ENCODE measurements at places on chromosomes 5 and 9. TPM values are rescaled to one million over a fixed set of nuclear protein-coding genes. Genes with fewer than 3 reads are reported as not detected.
A peak's percentile ranks its signal among the peaks of the same experiment; 100 is the strongest.

- DNase-seq = no peak
These were observed 36.1 kb downstream of the RORB start for GRCh38 chr9:74533253-74533652.

- DNase-seq = peak; percentile 92
These were observed 73.5 kb upstream of the PRSS3 start for GRCh38 chr9:33721674-33722358.

DNA sequence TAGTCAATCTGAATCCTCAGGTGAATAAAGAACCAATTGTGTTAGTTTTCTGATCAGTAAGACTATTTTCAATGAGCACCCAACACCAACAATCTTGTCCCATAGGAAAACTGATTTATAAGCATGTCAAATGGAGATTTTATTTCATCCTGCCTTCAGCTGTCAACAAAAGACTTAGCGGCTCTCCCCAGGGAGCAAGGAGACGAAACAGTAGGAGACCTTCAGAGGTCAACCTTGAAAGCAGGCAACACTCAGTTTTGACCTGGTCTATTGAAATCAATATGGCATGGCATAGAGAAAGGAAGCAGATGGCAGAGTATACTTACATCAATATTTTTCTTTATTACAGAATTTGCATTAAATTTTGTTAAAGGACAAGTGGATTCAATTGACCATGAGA, 34.1 kb downstream of the ZNF622 start:
- DNase-seq = no peak

MARCOL gene
- total RNA-seq = not detected

ANKRD33B gene
- total RNA-seq = 5.9 TPM

CER1 gene
- 4.1 TPM for total RNA-seq

PROB1 gene
- 3.2 TPM for total RNA-seq

LECT2 gene
- total RNA-seq = not detected

GRCh38 chr9:99955606-99956005, 49.2 kb downstream of the STX17 start:
- DNase-seq = no peak

GNAQ gene
- total RNA-seq = 50.4 TPM

- no peak for DNase-seq
These were observed 197.7 kb downstream of the NTRK2 start for GRCh38 chr9:84867186-84867585.

DNA sequence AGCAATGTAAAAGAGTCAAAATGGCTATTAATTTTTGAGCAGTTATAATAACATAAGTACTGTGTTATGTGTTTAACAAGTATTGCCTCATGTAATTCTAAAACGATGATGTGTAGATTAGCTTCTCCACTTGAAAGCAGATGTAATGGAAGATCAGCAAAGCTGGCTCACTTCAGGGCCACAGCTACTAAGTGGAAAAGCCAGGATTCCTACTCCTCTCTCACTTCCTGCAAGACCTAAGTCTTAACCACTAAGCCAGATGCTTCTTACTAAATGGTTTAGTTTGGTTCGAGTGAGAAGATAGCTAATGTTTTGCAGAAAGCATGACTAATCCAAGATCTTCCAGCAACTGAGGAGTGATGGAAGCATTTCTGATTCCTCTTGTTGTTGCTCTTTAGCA, 15.7 kb upstream of the TNC start:
- DNase-seq = no peak

GRCh38 chr9:128103589-128103962, 24.0 kb downstream of the PTGES2 start:
- DNase-seq = no peak

DNA sequence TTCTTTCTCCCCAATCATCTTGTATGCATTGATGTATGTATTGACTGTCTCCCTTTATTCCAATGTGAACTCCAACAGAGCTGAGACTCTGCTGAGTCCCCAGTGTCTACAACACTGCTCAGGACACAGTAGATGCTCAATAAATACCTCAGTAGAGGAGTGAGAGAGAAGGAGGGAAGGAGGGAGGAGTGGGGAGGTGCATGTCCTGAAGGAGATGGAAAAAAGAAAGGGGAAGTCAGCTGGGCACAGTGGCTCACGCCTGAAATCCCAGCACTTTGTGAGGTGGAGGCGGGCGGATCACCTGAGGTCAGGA, 2.9 kb upstream of the PHF2 start:
- no peak for DNase-seq

DNA sequence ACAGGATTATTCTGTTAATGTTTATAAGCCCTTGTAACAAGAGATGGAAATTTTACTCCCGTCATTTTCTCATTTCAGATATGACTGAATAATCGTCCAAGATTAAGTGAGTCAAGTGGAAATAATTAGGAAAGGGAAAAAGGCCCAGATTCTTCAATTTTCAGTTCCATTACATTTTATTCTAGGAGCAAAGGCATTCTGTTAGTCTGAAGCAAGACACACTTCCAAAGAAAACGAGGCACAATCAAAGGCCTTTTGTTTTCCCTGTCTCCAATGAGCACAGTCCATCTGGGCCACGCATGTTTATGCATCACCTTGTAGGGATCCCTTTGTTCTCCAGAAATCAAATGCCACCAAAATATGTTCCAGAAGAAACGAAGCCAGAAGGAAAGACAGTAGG, 382.9 kb upstream of the RFX3 start:
- no peak for DNase-seq

BAG1 gene
- total RNA-seq = 48.2 TPM

- DNase-seq = no peak
These were observed 176.8 kb downstream of the NR2F1-AS1 start for GRCh38 chr5:93404246-93404645.

DNA sequence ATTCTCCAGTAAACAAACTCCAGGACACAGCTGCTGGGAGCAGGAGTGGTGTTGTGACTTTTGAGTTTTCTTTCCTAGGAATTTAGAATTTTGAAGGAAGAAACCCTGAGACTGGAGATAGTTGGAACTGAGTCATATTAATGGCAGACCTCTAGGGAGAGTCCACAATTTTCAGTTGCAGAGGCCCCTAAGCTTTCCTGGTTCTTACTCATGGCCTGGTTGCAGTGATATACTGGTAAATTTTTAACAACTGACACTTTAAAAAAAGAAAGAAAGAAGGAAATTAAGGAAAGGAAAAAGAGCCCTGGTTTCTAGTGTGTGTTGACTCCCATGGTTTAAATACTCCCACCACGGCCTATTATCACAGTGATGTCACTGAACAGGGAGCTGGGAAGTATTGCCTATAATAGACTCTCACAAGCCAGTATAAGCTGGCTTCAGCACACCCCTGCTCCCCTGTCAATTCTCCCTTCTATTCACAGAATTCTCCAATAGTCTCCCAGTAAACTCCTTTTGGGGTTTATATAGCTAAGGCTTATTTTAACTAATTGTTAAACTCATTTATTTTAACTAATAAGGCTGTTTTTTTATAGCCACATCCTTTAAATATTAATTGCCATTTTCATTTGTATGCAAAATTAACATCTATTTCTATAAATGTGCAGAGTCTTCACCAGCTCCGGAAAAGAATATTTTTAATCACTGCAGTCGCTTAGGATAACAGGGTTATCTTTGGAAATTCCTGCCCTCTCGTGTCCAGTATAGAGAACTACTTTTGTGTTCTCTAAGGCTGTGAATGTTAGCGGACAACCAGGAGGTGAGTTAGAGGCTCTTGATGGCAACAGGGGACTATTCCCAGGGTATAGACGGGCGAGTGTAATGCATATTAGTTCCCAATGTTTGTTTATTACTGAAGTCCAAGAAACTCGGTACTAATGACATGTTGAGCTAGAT, 59.7 kb downstream of the GGTA1 start:
- no peak for DNase-seq

- no peak for DNase-seq
These were observed 203.8 kb downstream of the ZSWIM6 start for GRCh38 chr5:61535828-61536227.

- no peak for DNase-seq
These were observed 118.4 kb downstream of the ADAMTS16 start for GRCh38 chr5:5258564-5258963.

SPATA31D4 gene
- total RNA-seq = not detected

- no peak for DNase-seq
These were observed 10.8 kb downstream of the SEPTIN8 start for GRCh38 chr5:132766020-132766805.

DNA sequence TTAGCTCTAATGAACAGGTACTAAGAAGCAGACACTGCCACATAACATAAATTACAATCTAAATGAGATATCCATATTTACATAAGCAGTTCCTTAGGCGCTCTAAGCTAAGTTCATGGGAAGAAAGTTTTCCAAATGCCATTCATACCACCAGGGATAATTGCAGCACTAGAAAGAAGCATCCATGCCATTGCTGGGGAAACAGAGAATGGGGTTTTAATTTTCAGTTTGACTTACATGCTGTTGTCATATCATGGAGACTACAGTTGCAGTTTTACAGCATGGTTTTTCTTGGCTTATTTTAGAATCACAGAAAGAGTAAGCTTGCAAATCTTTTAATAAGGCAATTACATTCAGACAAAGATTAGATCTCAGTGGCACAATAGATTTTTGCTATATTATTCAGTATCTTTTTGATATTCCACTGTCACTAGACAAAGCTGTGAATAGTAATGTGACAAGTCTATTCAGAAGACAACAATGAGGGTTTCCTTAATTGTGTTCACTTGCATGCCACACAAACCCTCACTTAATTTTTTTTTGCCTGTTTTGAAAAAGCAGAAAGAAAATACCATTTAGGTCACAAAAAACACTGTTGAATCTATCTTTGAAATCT, 108.4 kb upstream of the ELAVL2 start:
- no peak for DNase-seq

PTGDS gene
- total RNA-seq = 2.9 TPM

DNA sequence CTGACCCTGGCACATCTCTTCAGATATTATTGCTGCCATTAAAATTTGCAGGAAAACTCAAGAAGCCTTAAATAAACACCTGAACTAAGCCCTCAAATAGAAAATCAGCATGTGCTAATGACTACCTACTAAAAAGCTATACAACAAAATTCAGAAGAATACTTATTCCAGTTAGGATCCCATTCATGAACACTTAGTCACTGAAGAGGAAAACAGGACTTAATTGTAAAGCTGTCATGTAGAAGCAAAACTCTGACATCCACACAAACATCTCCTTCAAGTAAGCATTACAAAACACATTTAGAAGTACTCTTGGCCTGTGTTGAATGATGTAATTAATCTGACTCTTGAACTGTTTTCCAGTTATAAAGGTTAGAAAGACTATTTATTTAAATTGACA, 19.9 kb downstream of the ELL2 start:
- no peak for DNase-seq

- DNase-seq = no peak
These were observed 227.0 kb downstream of the DRD1 start for GRCh38 chr5:175216991-175217390.

CARTPT gene
- not detected for total RNA-seq
